Brain microvascular endothelial cell (primary cell): ENCODE measurements at places on chromosomes 7 and 10.

- DNase-seq = no peak
Observed at GRCh38 chr7:151817981-151818673, 58.8 kb downstream of the PRKAG2 start.

- no peak for DNase-seq
Observed at GRCh38 chr10:22792161-22792560, 77.8 kb upstream of the PIP4K2A start.

DNA sequence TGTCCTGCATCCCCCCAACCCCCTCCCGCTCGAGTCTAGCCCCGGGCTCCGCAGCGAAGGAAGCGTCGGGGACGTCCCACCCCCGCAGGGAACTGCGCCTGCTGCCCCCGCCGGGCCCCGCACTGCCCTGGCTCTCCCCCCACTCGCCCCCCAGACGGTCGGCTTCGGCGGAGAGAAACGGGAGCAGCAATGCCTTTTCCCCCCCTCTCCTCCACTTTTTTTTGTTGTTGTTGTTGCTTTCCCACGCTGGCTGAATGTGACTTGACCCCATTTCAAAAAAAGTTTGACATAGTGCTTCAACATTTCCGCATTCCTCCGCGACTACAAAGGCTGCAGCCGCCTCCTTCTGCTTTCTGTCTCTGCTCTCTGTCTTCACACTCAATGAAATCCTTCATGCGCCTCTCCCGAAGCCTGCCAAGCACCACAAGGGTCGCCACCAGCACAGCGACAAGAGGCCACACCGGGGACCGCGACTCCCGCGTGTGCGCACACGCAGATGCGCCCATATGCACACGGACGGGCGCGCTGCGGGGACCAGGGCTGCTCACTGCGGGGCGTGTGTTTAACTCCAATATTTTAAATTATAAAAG is 1.0 kb downstream of the CDK6 start:
- DNase-seq = peak; percentile 79

GRCh38 chr10:5553400-5554170 is 28.8 kb downstream of the CALML3 start:
- no peak for DNase-seq

GRCh38 chr10:106826716-106827115 is 337.8 kb downstream of the SORCS1 start:
- DNase-seq = no peak

GRCh38 chr7:27053153-27053552 is 42.6 kb downstream of the HOXA1 start:
- DNase-seq = no peak

DNA sequence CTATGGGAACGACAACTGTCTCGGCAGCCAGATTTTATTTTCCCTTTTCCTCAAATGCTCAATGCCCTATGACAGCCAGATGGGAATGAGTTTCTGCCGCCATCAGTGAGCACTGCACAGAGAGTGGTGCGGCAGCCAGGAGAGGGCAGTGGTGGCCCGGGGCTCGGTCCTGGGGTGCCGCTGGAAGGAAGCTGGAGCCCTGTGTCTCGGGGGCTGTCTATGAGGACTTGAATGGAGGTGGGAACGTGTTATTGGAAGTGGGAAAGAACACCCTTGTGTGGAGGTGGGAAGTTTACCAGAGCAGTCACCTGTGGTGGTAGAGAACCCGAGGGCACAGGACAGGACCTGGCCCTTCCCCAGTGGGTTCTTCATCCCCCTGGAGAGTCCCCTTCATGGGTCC is 35.8 kb downstream of the JAKMIP3 start:
- no peak for DNase-seq

- no peak for DNase-seq
Observed at GRCh38 chr10:95815701-95816240, 59.8 kb downstream of the ENTPD1 start.

GRCh38 chr10:63064706-63065105 is 68.4 kb upstream of the NRBF2 start:
- no peak for DNase-seq

GRCh38 chr7:27765841-27766240 is 25.9 kb downstream of the TAX1BP1 start:
- DNase-seq = no peak

GRCh38 chr7:99005776-99006175 is 127.4 kb downstream of the TRRAP start:
- no peak for DNase-seq

DNA sequence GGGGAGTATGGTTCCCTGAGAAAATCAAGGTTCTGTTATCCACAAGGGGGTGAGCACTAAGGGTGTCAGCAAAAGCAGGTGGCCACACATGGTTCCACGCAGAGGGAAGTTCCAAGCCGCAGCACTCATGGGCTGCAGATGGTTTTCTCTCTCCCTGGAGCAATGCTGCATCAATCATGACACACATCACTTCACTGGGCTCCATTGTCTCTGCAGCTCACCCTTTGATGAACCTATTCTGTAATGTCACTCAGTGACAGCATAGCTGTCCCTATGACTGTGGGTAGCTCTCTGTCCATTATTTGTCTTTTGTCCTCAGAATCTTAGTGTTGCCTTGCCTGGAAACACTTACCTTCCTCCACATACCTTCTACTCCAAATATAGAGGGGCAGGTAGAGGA is 34.8 kb downstream of the LRRC18 start:
- DNase-seq = no peak

DNA sequence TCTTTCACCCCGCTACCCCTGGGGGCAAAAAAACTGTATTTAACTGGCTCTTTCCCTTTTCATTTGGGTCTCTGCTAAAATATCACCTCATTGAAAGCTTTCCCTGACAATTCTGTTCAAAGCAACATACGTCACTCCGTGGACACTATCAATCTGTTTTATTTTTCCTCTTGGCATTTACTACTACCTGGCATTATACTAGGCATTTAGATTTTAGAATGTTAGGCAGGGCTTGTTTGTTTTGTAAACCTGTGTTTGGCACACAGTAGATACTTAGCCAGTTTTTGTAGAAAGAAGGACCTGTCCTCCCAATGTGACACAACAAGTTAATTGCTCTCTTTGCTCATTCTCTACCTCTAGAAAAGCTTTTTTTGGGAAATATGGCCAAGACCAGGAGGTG is 26.5 kb upstream of the PDK4 start:
- DNase-seq = no peak

GRCh38 chr10:56139405-56139804 is 221.7 kb downstream of the ZWINT start:
- DNase-seq = no peak

- no peak for DNase-seq
Observed at GRCh38 chr7:70591643-70592042, 540.3 kb upstream of the GALNT17 start.

- no peak for DNase-seq
Observed at GRCh38 chr10:121710971-121711370, 112.7 kb upstream of the FGFR2 start.

DNA sequence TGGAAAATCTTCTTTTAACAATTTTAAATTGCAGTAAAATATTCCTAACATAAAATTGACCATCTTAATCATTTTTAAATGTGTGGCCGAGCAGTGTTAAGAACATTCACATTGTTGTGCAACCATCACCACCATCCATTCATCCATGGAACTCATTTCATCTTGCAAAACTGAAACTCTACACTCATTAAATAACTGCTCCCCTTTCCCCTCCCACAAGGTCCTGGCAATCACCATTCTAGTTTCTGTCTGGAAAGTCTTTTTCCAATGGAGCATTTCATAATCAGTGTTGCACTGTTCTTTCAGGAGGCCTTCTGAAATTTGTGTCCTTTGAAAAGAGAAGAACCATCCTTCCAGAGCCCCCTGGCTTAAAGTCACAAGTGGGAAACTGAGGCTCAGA is 233.1 kb downstream of the PLXNA4 start:
- no peak for DNase-seq

GRCh38 chr10:1203216-1203615 is 147.0 kb downstream of the WDR37 start:
- no peak for DNase-seq

- DNase-seq = no peak
Observed at GRCh38 chr7:77971726-77972125, 173.2 kb downstream of the PHTF2 start.

DNA sequence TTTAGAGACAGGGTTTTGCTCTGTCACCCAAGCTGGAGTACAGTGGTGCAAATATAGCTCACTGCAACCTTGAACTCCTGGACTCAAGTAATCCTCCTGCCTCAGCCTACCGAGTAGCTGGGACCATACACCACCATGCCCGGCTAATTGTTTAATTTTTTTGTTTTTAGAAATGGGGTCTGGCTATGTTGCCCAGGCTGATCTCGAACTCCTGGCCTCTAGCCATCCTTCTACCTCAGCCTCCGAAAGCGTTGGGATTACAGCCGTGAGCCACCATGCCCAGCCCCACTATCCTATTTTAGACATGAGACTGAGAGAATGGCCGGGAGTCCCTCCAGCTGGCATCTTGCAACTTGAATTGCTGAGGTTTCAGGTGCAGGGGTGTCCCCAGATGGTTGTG is 39.4 kb downstream of the KCTD7 start:
- no peak for DNase-seq

GRCh38 chr10:60384708-60385398 is 4.8 kb downstream of the ANK3 start:
- peak; percentile 90 for DNase-seq

DNA sequence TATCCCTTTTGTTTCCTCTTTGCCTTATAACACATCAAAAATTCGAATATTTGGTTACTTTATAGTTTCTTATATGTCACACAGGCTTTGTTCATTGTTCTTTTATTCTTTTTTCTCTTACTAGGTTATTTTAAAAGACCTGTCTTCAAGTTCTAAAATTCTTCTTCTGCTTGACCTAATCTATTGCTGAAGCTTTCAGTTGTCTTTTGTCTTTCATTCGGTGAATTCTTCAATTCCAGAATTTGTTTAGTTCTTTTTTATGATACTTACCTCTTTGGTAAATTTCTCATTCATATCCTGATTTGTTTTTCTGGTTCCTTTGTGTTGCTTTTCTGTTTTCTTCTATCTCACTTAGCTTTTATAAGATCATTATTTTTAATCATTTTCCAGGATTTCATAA is 188.4 kb downstream of the ZEB1 start:
- DNase-seq = no peak

DNA sequence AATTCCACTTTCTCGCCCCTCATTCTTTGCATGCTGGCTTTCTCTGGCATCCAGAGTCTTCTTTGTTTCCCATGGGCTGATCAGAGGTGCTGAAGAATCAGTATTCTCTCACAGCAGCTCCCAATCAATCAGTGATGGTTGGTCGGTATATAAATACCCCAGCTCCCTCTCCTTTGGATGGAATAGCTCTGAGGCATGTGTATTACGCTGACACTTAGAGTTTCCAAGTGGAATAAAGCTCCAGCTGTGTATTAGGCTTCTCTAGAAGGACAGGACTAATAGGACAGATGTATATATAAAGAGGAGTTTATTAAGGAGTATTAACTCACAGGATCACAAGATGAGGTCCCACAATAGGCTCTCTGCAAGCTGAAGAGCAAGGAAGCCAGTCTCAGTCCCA is 218.3 kb upstream of the GRB10 start:
- no peak for DNase-seq

- no peak for DNase-seq
Observed at GRCh38 chr10:58515291-58515941, 2.7 kb downstream of the BICC1 start.

DNA sequence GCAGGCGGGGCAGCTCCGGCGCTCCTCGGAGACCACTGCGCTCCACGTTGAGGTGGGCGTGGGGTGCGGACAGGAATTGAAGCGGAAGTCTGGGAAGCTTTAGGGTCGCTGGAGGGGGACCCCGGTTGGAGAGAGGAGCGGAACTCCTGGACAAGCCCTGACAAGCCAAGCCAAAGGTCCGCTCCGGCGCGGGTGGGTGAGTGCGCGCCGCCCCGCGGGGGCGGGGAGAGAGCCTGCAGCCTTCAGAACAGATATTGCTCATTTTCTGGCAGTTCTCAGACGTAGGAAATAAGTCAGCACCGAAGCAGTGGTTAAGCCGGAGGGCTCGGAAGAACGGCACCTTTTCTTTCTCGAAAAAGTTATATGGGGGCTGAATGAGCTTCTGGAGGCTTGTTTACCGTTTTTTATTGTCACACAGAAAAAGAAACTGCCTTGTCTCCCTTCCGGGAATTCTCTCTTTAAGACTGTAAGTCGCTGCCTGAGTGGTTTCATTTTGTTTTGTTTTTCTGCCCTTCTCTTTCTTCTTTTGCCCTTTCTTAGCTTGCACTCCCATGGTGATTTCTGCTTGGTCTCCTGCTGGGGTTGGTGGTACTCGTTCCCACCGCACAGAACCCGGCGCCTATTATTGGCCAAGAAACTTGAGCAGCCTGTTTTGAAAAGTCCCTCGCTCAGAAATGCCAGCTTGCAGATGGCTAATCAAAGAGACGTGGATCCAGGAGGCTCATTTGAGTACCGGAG is 732 bp downstream of the FAS start:
- peak; percentile 66 for DNase-seq

DNA sequence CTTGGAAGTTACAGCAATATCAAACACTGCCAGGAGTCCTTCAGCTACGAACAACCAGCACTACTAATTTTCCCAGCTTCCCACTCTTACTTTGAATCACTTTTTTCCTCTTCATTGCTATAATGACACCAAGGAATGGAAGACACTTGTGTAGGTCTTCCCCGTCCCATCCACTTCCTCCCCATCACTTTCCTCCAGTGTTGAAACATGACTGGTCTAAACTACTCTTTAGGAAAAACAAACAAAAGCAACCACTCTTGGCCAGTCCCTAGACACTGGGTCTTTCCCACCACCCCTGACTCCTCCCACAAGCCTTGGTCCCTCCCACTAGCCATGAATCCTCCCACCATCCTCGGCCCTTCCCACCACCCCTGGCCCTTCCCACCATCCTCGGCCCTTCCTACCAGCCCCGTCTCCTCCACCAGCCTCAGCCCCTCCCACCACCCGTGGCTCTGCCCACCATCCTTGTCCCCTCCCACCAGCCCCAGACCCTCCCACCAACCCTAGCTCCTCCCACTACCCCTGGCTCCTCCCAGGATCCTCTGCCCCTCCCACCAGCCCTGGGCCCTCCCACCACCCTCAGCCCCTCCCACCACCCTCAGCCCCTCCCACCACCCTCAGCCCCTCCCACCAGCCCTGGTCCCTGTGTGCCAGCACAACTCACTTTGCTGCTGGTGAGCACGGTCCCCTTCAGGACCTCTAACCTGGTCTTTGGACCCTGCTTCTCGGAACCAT is 68.5 kb downstream of the CXCL12 start:
- DNase-seq = no peak

DNA sequence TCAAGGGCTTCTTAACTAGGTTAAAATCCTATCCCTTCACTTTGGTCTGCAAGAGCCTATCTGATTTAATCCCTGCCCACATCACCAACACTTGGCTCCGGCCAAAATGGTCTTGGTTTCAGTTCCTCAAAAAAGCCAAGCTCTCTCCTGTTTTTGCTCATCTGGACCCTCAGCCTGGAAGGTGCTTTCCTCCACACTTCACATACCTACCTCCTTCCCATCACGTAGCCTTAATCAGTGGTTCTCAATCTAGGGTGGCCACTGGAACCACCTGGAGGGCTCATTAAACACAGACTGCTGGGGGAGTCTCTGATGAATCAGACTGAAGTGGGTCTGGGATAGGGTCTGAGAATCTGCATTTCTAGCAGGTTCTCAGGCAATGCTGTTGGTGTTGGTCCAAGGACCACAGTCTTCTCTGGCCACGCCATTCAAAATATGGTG is 227.0 kb upstream of the AOAH start:
- DNase-seq = no peak

- DNase-seq = no peak
Observed at GRCh38 chr10:95513941-95514392, 47.2 kb downstream of the SORBS1 start.
